ENCODE measurements at places on chromosomes 1 and 21. TPM values are rescaled to one million over a fixed set of nuclear protein-coding genes. Genes with fewer than 3 reads are reported as not detected.

Gene CD5L
- total RNA-seq = not detected

Gene OVAAL
- total RNA-seq = not detected

Gene ERO1B
- 16.2 TPM for total RNA-seq

DNA sequence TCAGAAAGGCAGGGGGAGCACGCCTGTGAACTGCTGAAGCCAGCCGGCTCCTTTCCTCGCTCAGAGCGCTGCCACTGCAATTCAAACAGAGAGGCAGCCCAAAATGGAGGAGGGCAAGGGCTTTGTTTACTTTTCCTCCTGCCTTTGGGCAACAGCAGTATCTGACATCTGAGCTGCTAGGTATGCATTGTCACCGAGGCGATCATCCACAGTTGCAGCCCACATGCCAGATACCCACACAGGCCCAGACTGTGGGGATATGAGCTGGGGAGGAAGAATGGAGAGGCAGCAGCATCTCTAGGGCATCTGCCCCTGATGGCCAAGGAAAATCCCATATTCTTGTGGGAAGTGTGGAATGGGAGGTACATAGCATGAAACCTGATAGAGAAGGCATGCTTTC, 357.1 kb downstream of the BARHL2 start:
- DNase-seq = no peak

- peak; percentile 60 for DNase-seq
These were observed 43.8 kb downstream of the HIVEP3 start for GRCh38 chr1:41874903-41875411.

Gene BARHL2
- 5.6 TPM for total RNA-seq

DNA sequence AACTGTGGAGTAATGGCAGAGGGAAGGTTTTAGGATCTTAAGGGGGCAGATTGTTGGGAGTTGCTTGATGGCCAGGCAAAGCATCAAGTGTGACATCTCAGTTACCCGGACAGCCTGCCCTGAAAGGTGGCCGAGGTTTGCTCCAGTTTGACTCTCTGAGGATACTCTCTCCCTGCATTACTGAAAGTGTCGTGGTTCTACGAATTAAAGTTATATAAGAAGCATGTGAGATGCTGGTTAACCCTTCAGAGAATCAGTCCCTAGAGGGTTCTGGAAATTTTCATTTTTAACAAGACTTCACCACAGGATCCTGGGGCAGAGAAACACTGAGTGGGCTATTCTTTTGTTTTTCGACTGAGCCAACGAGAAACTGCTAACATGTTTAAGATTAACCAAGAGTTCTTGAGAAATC, 689 bp upstream of the ZNF644 start:
- no peak for DNase-seq

Gene TMEM82
- total RNA-seq = not detected
